Left ventricle myocardium superior (tissue), 1 donor: ENCODE measurements at places on chromosomes 12 and 14.

DNA sequence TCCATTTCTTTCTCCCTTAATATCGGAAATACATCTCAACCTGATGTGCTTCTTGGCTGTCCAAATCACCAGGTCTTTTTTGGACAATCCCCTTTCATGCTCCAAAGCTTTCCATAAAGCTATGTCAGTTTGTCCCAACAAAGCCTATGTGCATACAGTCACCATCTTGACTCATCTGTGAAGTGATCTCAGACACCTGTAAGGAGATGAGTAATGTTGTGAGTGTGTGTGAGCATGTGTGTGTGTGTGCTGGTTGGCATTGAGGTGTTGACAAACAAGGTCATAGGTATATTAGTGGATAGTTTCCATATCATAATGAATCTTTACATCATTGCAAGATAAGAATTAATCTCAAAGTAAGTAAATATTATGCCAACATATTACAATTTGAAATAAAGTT is 1243.3 kb upstream of the SEL1L start:
- no peak for DNase-seq

GRCh38 chr12:105641749-105642148 is 311.3 kb downstream of the C12orf75 start:
- no peak for DNase-seq

- DNase-seq, result no peak
Measured at GRCh38 chr14:74360163-74360562, 11.9 kb downstream of the VRTN start.

DNA sequence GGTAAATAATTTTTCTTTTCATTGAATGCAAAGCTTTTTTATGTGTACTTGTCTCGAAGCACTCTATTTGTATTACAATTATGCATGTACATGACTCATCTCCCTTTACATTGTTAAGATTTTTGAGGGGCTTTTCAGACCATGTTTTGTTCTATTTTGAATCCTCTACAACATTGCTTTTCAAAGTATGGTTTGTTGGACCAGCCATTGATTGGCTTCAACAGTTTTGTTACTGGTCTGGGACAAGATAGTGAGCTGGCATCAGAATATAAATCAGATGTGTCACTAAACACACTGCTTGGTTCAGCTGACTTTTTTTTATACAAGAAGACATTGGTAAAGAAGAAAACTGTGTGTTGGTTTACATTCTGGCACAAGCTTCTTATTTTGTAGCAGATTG is 122.3 kb downstream of the MON2 start:
- no peak for DNase-seq

DNA sequence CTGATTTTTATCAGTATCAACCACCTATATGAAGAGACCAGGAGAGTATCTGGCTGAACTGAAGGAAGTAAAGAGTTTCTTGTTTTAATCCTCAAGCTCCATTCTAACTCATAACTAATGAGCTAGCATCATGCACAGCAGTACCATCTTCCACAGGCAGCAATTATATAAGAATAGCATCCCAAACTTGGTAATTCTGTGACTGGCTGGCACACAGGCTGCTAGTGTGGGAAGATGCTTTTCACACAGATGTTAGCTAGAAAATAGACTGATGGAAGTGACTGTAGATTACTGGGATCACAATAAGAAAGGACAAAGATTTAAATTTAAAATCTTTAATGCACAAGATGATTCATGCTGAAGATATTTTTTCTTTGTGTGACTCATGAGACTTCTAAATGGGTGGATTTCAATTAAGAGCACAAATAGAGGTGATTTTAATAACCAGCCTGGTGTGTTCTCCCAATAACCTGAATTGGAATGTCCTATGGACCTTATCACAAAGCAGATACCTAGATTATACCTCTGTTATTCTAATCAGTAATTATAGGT is 417.7 kb upstream of the ATXN7L3B start:
- no peak for DNase-seq

GRCh38 chr14:74645244-74645643 is 33.2 kb upstream of the LTBP2 start:
- no peak for DNase-seq

GRCh38 chr14:32601906-32602305 is 272.8 kb downstream of the AKAP6 start:
- DNase-seq, result no peak

DNA sequence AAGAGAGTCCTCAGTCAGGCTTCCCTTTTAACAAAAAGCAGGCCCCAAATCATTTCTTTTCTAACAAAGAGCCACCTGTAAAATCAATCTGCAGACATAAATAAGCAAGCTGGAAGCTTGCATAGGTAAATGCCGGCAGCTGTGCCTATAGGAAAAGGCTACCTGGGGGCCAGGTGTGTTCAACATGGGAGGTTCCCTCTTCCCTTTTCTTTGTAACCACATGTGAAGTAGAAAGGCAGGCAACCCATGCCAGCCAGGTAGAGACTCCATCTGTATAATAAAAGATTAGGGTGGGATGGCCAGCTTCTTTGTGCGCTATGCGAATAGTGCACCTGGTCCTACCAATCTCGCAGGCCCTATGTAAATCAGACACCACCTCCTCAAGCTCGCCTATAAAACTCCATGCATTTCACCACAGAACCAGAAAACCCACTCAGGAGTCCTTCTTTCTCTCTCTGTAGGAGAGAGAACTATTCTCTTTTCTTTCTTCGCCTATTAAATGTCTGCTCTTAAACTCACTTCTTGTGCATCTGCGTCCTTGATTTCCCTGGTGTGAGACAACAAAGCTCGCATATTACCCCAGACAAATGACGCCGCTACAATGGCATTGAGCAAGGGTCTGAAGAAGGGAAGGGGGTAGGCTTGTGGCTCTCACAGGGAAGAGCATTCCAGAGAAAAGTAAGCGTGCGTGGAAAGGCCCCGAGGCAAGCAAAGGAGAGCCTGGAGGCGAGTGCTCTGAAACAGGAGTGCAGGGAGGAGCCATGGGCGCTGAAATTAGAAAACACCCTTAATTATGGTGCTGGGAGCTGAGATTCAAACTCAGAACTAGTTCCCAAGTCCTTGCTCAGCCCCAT is 67.2 kb downstream of the TTC9 start:
- no peak for DNase-seq

GRCh38 chr12:12240662-12241340 is 26.0 kb downstream of the LRP6 start:
- no peak for DNase-seq
